ENCODE measurements at places on chromosomes 5 and 9.

GRCh38 chr9:6842584-6842947 is 84.8 kb downstream of the KDM4C start:
- DNase-seq: no peak

- no peak for DNase-seq
Observed at GRCh38 chr5:99317136-99317535, 388.3 kb upstream of the CHD1 start.

GRCh38 chr9:136686534-136686793 is 793 bp downstream of the AGPAT2 start:
- DNase-seq: no peak

DNA sequence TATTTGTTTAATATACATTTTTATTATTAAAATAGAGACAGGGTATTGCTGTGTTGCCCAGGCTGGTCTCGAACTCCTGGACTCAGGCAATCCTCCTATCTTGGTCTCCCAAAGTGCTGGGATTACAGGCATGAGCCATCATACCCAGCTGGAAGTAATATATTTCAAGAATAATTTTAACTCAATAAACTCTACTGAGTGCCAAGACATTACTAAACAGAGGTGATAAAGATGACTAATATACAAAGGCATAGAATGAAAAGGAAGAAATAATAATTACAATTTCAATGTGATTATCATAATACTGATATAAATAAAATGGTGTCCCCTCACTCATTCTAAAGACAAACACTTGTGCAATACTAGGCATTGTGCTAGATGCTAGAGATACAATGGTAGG is 13.9 kb downstream of the GOLPH3 start:
- DNase-seq: no peak

DNA sequence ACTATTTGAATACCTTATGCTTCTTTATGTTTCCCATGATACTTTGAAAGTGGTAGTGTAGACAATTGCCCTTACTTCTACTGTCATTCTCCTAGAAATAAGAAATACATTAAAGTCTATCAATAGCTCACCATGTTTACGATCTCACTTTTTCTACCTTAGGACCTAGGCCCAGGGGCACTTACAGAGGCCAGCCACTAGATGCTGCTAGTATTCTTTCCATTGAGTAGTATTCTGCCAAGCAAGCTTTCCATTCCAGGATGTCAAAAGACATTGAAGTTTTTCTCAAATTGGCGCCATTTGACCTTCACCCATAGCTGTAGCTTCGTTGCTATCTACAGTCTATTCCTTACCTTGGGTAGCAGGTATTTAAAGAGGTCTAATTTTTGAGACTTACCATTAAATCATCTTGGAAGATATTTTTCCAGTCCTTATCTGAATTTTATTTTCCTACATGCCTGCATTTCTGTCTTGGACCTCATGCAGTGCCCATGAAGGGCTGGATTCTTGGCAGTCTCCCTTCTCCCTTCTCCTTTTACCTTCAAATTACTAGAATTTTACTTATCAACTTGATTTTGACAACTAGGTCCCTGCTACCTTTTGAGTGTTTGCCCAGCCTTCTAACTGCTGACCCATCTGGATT is 246.0 kb upstream of the NUDT12 start:
- DNase-seq: peak; percentile 31

GRCh38 chr5:99032234-99033013 is 103.6 kb upstream of the CHD1 start:
- peak; percentile 13 for DNase-seq
